A549 treated with Hydrocortisone at 1 μM for 4 hours (cell line): ENCODE measurements at places on chromosomes 1 and 21. TPM values are rescaled to one million over a fixed set of nuclear protein-coding genes. Genes with fewer than 3 reads are reported as not detected.

EXOSC10 gene
- total RNA-seq = 33.9 to 40.9 TPM (median 39.1 TPM) in 5 replicates

OR2M3 gene
- total RNA-seq = not detected in 5 replicates

FCRLA gene
- 0.05 to 0.08 TPM in 2 of 5 replicates, not detected in the others for total RNA-seq

NBPF15 gene
- total RNA-seq = 17.6 to 24.0 TPM (median 21.2 TPM) in 5 replicates

UBQLN4 gene
- 34.3 to 41.2 TPM (median 40.5 TPM) in 5 replicates for total RNA-seq

PSMB2 gene
- total RNA-seq = 73.7 to 111 TPM (median 105 TPM) in 5 replicates

LAMC2 gene
- 17.5 to 25.9 TPM (median 19.8 TPM) in 5 replicates for total RNA-seq

VASH2 gene
- 1.6 to 3.8 TPM (median 3.0 TPM) in 5 replicates for total RNA-seq

DNAJC28 gene
- 0.16 to 0.48 TPM (median 0.38 TPM) in 5 replicates for total RNA-seq

ANKRD65 gene
- total RNA-seq = 0.06 to 0.14 TPM (median 0.14 TPM) in 3 of 5 replicates, not detected in the others

SLC39A1 gene
- 160 to 170 TPM (median 162 TPM) in 5 replicates for total RNA-seq

USP1 gene
- total RNA-seq = 19.1 to 28.6 TPM (median 21.2 TPM) in 5 replicates

FCRL2 gene
- total RNA-seq = not detected in 5 replicates

GLIS1 gene
- 0.08 to 0.12 TPM (median 0.09 TPM) in 4 of 5 replicates, not detected in the other for total RNA-seq

ATAD3A gene
- 31.1 to 37.8 TPM (median 35.1 TPM) in 5 replicates for total RNA-seq
